Nephron progenitor cell (in vitro differentiated cells): ENCODE measurements at places on chromosomes 3 and 15.
A peak's percentile ranks its signal among the peaks of the same experiment; 100 is the strongest.

DNA sequence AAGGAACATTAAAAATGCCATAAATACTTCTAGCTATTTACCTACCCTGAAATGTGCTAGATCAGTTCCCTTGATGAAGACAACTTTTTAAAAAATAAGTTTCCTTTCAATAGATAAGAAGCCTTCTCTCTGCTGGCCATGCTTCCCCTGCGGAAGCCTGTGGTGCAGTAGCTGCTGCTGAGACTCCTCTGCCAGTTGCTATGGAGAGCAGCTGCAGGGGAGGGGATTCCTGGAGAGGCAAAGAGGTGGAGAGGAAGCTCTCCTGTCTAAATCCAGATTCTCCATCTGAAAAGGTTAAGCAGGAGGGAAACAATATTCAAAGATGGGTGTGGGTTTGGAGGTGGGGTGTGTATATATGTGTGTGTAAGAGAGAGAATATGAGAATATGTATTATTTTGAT lies 69.8 kb upstream of the BFSP2 start:
- peak; percentile 12 for DNase-seq

DNA sequence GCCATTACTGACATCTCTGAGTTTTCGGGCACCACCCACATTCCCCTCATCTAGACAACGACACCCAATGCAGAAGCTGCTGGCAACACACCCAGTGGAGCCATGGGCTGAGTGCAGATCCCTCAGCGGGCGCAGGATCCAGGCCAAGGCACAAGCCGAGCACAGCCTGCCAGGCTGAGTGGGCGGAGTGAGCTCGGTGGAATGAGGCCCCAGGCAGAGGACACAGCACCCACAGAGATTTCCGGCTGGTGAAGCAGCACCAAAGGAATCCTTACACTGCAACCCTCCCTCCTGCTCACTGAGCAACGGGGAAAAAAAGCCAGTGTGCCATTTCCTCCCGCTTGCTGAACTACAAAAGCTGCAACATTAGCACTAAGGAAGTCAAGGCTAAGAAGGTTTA lies 34.3 kb downstream of the ZMAT3 start:
- DNase-seq, result no peak

- no peak for DNase-seq
Observed at GRCh38 chr15:27889258-27889657, 209.9 kb downstream of the OCA2 start.

GRCh38 chr3:17765819-17766472 lies 23.5 kb upstream of the TBC1D5 start:
- no peak for DNase-seq

- DNase-seq, result no peak
Observed at GRCh38 chr3:168511428-168512014, 415.8 kb upstream of the GOLIM4 start.

DNA sequence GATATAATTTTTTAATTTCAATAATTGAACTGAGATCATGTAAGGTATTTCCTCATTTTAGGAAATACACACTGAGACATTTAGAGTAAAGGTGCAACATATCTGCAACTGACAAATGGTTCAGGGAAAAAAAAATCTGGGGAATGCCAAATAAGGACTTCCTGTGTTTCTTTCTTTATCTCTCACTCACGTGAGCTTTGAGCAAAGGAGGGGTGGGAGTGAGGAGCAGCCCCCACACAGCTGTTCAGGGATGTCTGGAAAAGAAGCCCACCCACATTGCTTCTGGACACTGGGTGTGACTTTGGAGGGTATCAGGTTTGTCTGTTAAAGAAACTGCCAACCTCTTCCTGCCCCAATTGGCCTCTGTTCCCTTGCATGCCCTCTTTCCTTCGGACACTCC lies 5.6 kb upstream of the TP63 start:
- peak; percentile 20 for DNase-seq

GRCh38 chr3:108088697-108089096 lies 2.1 kb downstream of the CD47 start:
- DNase-seq, result no peak

DNA sequence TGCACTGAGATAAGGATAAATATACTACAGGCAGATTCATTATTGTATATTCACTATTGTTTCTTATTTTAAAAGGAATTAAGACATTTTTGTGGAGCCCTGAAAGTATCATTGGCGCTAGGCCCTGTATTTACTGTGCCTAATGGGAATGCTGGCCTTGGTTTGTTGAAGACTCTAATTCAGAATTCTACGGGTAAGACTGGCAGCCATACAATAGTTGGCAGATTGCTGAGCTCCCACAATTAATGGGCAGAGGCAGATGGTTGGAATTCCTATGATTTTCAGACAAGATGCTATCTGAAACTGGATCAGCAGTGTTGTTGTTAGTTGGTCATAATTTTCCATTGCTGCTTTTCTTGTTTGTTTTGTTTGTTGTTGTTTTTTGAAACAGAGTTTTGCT lies 14.7 kb downstream of the PGBD4 start:
- DNase-seq, result no peak

DNA sequence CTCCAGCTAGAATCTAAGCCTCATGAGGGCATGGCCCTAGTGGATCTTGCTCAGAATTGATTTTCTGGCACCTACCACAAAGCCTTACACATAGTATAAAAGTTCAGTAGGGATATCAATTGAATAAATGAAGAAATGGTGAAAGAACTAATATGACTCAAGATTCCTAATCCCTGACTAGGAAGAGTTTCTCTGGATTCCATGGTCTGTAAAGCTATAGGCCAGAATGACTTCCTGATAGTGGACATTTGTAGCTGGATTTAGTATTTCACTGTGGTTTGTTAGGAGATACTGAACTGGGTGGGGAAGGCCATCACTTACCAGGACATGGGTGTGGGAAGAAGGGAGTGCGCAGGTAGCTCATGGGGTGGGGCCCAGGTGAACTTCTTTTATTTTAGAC lies 168.9 kb downstream of the RAP2B start:
- no peak for DNase-seq

GRCh38 chr15:61016087-61016486 lies 213.0 kb downstream of the RORA start:
- DNase-seq, result no peak

- DNase-seq, result no peak
Observed at GRCh38 chr3:65703026-65703425, 335.7 kb downstream of the MAGI1 start.

GRCh38 chr15:35616498-35617271 lies 70.7 kb upstream of the DPH6 start:
- DNase-seq, result no peak

DNA sequence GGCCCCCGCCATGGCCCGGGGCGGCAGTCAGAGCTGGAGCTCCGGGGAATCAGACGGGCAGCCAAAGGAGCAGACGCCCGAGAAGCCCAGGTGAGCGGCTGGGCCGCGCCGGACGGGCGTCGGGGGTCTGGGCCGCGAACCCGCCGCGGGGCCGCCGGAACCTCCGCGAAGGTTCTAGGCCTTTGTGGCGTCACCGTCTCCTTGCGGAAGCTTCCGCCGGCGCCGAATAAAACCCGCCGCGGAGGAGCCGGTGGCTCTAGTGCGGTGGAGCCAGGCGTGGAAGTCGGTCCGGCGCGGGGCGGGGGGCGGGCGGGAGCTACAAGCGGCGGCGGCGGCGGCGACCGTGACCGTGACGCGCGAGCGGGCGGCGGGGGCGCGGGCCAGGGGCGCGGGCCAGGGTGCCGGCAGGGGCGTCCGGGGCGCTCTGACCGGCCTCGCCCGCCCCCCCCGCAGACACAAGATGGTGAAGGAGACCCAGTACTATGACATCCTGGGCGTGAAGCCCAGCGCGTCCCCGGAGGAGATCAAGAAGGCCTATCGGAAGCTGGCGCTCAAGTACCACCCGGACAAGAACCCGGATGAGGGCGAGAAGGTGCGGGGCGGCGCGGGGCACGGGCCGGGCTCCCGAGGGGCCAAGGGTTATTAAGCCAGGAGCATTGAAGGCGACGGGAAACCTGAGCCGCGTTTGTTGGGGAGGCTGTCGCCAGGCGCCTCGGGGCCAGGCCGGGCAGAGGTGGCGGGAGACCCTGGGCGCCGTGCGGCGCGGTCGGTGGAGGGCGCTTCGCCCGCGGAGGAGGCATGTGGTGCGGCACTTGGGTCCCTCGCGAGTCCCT lies at the start of gene DNAJA4:
DNAJA4 (plus strand) TSS at position 259 of the 833 bp plus-strand sequence; CDS start at position 461, 202 bp downstream.
- no peak for DNase-seq

GRCh38 chr15:77630956-77631744 lies 1.6 kb downstream of the LINGO1 start:
- DNase-seq, result peak; percentile 55

DNA sequence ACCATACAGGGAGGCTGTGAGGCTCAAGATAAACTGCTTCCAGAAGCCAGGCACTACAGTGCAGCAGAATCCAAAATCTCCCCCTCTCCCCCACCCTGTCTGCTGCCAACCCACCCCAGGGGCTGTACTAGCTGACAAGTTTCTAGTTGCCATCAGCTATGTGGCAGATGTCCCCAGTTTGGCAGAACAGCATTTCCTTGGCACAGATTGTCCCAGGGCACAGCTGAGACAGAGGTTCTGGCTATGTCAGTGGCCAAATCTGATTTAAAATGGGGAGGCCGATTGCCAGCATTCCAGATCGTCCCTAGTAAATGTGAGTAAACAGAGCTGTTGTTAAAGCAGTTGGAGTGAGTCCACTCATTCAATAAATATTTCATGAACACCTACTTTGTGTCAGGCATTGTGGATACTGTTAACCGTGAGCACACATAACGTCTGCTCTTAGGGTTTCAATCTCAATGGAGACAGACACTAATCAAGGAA lies 28.0 kb upstream of the CCDC174 start:
- DNase-seq, result no peak

DNA sequence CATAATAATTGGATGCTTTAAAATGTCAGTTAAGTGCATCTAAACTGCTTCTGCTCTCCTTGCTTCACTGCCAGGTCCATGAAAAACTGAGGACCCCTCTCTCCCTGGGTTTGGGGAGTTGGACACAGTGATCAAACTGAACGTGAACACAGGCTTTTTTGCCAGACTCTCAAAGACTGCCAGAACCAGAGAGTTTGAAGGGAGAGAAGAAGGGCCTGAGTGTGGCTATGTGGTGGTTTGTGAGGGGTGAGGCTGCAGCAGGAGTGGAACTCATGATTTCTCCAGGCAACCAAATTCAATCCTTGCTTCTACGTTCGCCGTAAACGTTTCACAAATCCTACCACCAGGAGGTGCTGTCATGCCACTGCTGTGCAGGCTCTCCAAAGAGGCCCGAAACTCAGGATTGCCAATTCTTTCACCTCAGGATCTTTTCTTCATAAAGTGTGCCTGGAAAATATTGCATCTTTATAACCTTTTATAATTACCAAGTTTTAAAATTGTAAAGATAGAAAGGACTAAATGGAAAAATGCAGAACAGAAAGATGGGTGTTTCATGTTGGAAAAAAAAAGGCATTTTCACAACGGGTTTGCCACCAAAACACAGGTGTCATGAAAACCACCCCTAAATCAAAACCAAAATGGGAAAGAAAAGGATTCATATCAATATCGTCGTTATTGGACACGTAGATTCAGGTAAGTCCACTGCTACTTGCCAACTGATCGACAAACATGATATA lies 19.7 kb downstream of the TM4SF4 start:
- peak; percentile 79 for DNase-seq
